HCT116 (cell line): ENCODE measurements at places on chromosomes 1 and 21.

DNA sequence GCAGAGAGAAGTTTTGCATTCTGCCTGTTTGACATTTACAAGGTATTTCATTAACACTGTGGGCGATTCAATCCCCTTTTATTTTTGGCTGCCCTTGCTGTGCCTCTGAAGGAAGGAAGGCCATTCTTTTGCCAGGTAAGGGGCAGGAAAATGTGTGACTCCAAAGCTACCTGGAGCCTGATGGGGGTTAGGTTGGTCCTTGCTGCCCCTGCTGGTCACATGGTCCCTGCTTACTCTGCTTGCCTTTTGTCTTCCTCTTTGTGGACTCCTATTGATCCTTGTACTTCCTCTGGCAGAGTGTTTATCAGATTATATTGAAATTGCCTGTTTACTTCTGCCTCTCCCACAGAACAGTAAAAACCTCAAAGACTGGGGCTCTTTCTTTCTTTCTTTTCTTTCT, 65.7 kb downstream of the ST6GALNAC3 start:
- no peak for DNase-seq

DNA sequence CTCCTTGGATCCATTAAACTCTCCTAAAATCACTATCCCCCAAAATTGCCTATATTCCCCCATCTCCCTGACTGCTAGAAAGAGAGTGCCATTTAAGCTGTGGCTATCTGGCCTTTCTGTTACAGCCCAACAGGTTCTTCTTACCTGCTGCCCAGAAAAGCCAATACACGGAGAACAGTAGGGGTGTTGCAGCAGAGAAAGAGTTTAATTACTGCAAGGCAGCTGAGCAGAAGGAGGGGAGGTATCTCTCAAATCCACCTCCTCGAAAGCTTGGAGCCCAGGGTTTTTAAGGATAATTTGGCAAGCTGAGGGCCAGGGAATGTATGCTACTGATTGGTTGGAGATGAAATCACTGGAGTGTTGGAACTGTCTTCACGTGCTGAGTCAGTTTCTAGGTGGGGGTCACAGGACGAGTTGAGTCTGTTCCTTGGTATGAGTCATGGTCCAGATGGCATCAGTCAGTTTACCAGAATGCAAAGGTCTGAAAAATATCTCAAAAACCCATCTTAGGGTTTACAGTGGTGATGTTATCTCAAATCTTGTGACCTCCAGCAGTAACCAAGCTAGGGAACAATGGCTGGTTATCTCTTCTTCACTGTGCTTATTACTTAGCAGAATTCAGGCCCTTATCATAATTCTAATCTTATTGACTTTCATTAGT, 89.8 kb downstream of the SMYD3 start:
- DNase-seq: no peak

DNA sequence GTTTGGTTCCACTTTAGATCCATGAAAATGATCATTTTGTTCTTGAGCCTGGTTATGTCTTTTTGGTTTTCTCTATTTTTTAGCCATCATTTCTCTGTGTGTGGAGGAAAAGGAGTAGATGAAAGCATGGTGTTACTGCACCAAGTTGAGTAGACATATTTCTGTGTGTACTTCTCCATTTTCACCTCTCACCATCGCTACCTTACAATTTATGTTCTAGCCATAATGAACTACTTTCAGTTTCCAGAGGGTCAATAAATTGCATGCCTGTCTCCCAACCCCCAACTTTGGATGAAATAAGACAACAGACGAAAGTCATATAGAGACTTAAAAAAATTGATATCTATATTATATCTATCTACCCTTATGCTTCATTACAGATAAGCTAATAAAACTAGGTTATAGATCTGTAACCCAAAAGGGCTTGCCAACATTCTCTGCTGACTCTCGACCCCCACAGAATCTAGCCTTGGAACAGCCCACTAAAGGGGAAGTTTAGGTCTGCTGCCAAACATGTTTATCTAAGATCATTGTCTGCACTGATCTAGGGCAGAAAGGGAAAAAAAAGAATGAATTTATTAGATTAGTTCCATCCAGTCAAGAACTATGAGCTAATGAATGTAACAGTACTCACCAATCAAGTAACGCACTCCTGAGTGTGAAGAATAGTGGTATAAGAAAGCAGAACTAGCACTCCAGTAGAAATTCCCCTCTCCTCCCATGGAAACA, 7.5 kb upstream of the MAN1A2 start:
- DNase-seq: no peak

DNA sequence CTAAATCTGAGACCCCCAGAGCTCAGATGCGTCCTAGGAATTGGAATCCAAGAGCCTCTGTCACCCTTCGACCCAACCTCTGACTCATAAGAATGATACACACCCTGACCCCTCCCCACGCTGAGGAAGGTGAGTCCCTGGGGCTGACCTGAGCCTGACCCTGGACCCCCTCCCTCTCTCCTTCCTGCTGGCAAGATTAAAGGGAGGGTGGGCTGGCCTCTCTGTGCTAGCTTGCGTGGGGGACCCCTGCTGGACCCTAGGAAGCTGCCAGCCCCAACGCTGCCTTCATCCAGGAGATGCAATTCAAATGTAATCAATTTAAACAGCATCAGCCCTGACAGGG, 627 bp downstream of the PLEKHA6 start:
- DNase-seq: no peak

GRCh38 chr1:44817771-44818495, 9.6 kb downstream of the BTBD19 start:
- DNase-seq: no peak

DNA sequence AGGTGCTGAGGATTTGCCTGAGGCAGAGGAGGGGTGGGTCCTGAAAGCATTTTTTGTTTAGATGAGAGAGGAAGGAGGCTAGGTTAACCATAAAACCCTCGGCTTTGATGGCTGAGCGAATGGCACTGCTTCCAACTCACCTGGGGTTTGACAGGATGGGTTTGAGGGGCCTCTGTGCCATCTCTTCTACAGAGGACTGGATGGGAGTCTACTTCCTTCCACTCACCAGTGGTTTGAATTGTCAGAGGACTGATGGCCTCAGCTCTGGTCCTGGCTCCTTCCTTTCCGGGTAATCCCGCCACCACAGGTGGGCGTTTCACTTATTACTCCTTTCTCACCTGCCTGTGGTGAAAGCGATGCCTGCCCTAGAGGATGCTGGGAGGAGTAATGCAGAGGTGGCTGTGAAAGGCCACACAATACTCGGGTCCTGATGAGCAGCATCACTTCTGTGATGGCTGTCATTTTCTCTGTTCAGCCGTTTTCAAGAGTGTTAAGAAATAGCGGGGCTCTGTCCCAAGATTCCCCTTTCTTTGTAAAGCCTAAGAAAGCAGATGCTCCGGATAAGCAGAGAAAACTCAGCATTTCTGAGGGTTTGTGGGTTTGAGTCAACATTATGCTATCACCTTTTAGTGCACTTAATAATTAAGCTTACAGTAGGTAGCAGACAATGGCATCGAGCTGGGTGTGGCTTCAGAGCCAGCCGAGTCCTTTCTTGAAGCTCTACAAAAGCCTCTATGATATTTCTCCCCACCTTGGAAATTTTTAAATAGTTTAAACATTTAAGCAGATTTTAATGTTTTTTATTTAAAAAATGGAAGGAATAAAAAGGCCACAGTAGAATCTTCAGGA, 220.7 kb downstream of the HLX start:
- no peak for DNase-seq

DNA sequence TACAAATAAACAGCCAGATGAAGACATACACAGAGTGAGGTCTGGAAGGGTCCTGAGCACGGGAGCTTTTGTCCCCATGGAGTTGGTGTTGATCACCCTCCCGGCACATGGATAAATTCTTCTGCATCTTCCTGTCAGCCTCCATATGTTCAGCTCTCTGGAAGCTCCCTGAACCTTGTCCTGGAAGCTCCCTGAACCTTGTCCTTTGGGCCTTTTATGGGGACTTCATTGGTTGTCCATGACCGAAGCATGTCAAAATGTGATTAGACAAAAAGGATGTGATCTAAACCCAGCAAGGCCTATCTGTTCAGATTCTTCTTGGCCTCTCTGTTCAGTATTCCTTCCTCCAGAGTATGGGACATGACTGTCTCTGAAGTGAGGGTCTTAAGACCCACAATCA, 25.4 kb upstream of the RNF11 start:
- DNase-seq: no peak

- peak; percentile 71 for DNase-seq
These were observed 86.1 kb downstream of the FASLG start for GRCh38 chr1:172745014-172745413.

- DNase-seq: peak; percentile 44
These were observed 2.4 kb downstream of the ID3 start for GRCh38 chr1:23556635-23557470.

- DNase-seq: no peak
These were observed 28.7 kb upstream of the FASLG start for GRCh38 chr1:172630056-172630818.

DNA sequence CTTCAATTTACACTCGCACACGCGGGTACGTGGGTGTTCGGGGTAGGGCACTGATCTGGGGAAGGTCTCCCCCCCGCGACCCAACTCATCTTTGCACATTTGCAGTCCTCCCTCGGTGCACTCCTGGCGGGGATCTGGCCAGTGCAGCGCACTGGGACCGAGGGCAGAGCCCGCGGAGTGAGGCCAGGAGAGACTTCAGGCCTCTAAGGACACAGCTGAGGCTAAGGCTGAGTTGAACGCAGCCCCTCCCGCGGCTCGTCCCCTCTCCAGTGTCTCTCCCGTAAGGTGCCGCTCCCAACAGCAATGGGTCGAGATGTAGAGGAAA, 936 bp upstream of the NCAM2 start:
- no peak for DNase-seq

- DNase-seq: no peak
These were observed 4.8 kb downstream of the UBQLN4 start for GRCh38 chr1:156048663-156049258.

- DNase-seq: no peak
These were observed 107.7 kb downstream of the ITSN1 start for GRCh38 chr21:33750017-33750416.

DNA sequence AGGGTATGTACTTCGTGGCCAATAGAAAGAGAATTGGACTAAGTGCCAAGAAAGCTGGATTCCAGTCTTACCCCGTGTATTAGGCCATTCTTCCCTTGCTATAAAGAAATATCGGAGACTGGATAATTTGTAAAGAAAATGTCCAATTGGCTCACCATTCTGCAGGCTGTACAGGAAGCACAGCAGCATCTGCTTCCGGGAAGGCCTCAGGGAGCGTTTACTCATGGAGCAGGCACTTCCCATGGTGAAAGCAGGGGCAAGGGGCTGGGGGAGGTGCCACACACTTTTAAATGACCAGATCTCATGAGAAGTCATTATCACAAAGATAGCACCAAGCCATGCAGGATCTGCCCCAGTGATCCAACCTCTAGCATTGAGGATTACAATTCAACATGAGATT, 7.8 kb upstream of the AMIGO1 start:
- no peak for DNase-seq

- no peak for DNase-seq
These were observed 39.5 kb downstream of the LBR start for GRCh38 chr1:225388372-225388771.

DNA sequence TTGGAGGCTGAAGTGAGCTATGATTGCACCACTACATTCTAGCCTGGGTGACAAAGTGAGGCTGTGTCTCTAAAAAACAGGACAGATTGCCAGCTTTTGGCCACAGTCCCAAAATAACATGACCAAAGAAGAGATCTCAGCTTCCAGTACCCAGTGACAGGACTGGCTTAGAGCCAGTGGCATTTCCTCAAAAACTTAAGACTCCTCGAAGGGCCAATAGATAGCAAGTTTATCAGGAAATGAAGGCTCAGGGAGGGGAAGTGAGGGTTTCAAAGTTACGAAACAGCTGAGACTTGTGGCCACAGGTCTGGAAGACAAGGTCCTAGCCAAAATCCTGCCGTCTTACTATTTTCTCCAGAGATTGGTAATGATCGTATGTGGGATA, 6.3 kb upstream of the TMEM39B start:
- peak; percentile 48 for DNase-seq

GRCh38 chr1:243848858-243849420, 1.1 kb downstream of the AKT3 start:
- no peak for DNase-seq

DNA sequence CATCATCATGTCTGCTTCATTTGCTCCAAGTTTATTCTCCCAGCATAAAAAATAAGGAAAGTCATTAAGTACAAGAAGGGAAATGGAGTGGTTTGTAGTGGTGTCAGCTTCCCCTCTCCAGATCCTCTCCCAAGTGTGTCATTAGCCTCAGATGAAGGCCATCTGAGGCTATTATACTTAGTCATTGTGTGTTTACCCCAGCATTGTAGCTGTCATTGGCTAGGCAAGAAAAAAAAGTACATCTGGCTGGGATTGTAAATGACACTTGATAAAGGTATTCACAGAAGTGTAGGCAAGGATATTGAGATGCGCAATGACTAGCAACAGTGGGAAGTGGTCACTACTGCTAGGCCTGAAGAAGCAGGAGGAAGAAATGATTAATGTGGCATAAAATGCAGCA, 316.9 kb upstream of the SGIP1 start:
- no peak for DNase-seq

GRCh38 chr21:42341776-42342542, 8.8 kb downstream of the TFF2 start:
- DNase-seq: no peak

DNA sequence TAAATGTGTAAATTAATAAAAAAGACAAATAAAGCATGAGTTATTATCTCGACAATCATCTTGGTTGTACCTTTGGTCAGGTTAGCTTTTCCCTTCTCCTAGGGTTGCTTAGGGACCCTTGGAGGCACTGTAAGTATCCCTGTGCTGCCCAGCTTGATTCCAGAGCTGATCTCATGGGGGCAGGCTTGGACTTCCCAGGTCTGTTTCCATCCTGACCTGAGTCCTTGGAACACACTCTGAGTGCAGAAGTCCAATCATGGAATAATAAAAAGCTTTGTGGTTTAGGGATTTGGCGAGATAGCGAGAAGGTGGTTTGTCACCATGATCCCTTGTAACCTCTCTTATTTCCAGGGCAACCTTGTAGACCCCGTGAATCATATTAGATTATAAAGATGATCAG, 18.7 kb upstream of the PAPPA2 start:
- no peak for DNase-seq

GRCh38 chr1:155139895-155140629, at the start of gene DPM3:
Gene DPM3 (minus strand): TSS chr1:155140531. CDS start chr1:155140240, 291 bp downstream.
- DNase-seq: peak; percentile 62
